Stimulated activated CD4-positive, alpha-beta T cell treated with anti-CD3 and anti-CD28 coated beads, Interleukin-12 subunit alpha, Interleukin-12 subunit beta, amount 100 ng/mL, for 48 hours (primary cell): ENCODE measurements at places on chromosomes 3 and 15.

GRCh38 chr15:69808756-69809155 lies 289.0 kb downstream of the TLE3 start:
- no peak for DNase-seq

GRCh38 chr3:61664105-61664482 lies 102.7 kb downstream of the PTPRG start:
- DNase-seq = no peak

DNA sequence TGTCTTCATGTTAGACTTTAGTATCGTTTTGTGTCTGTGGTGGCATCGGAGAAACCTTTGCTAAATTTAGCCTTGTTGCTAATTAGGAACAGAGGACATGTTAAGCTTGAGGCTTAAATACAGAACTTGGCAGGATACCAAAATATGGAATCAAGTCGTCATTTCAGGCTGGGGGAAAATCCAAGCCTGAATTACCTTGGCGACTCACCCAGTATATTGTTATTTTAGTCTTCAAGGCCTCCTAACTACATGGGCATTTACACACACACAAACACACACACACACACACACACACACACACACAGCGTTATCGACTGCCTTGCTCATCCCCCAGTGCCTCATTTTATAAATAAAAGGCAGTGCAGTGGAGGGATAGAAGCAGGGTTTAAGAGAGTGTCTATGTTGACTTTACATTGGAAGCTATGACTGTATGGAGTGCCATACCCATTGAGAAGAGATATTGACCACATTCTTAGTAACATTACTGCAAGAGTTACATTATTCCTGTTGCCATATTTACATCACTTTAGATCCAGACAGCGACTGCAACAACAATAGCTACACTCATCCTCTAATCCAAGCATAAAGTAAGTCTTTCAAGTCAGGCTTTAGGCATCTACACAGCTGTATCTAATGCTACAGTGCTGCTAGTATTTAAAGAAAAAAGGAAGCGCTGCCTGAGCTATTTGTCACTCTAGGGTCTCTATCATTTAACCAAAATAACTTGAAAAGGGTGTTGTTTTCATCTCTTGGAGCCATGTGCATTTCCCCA lies 210.8 kb upstream of the SEMA6D start:
- no peak for DNase-seq

- no peak for DNase-seq
These were observed 897.3 kb downstream of the TUSC7 start for GRCh38 chr3:117606866-117607265.

DNA sequence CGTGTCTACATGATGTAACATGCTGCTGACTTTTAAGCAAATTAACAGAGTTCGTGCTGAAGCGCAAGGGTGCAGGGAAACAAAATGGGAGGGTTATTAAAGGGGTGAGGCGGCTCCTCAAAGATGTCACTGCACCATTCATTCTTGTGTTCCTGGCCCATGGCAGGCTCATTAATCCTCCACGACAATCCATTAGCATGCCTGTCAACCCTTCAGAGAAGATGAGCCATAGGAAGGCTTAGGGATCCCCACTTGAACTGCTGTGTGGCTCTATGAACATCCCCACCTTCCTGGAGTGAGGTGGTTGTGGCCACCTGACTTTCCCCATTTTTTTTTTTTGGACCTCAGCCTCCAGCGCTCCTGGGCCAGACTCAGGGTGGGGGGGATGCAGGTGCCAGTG lies 45.8 kb downstream of the IGF1R start:
- DNase-seq = no peak

DNA sequence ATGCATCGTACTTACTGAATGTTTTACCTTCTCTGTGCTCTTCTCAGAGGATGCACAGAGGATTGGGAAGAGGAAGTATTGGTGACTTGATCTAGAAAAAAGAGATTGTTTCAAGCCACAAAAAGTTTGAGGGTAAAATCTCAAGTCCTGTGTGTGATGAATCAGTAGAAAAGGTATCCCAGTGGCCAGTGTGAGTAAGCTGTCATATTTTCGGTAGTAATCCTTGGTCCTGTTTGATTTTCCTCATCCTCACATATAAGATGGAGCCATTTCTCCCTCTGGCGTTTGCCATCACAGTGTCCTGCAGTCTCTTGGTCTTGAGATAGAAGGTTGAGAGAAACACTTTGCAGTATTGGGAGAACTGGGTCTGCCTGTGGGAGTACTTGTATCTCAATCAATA lies 166.8 kb downstream of the LPP start:
- DNase-seq = no peak

- DNase-seq = no peak
These were observed 45.8 kb upstream of the SENP5 start for GRCh38 chr3:196821806-196822355.

- peak; percentile 3 for DNase-seq
These were observed 83.2 kb downstream of the RAB11A start for GRCh38 chr15:65952391-65953053.

GRCh38 chr3:196609805-196610515 lies 29.5 kb upstream of the NRROS start:
- no peak for DNase-seq
